ENCODE measurements at places on chromosomes 5 and 9.

DNA sequence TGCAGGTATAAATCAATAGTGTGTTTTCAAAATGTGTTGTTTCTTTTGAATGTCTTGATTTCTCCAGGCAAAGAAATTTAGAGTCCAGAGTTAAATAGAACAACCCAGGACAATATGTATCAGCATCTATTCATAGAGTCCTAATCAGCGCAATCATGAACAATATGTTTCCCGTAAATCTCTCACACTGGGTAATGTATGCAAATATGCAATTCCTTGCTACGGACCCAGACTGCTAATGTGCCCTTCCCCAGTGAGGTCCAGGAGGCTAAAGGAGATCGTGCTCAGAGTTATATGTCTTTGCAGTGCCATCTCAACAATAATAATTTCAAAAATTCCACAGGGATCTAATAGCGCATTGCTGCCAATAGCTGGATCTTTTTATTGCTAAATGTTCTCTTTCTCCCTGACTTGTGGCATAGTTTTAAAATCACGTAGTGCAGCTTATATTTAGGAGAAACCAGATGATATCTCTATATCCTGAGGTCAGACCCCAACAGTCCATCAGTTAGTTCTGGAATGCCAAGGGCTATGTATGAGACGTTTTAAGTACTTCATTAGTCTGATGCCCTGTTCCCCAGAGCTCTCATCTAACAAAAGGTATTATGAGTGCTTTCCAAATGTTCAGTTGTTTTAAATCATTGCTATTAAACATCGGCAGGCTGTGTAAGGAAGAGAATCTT lies 145.1 kb downstream of the MARCHF11 start:
- DNase-seq, result no peak

- DNase-seq, result no peak
Measured at GRCh38 chr5:141508440-141508797, 19.5 kb downstream of the PCDHGC5 start.

GRCh38 chr5:36698031-36698430 lies 91.6 kb downstream of the SLC1A3 start:
- DNase-seq, result no peak

DNA sequence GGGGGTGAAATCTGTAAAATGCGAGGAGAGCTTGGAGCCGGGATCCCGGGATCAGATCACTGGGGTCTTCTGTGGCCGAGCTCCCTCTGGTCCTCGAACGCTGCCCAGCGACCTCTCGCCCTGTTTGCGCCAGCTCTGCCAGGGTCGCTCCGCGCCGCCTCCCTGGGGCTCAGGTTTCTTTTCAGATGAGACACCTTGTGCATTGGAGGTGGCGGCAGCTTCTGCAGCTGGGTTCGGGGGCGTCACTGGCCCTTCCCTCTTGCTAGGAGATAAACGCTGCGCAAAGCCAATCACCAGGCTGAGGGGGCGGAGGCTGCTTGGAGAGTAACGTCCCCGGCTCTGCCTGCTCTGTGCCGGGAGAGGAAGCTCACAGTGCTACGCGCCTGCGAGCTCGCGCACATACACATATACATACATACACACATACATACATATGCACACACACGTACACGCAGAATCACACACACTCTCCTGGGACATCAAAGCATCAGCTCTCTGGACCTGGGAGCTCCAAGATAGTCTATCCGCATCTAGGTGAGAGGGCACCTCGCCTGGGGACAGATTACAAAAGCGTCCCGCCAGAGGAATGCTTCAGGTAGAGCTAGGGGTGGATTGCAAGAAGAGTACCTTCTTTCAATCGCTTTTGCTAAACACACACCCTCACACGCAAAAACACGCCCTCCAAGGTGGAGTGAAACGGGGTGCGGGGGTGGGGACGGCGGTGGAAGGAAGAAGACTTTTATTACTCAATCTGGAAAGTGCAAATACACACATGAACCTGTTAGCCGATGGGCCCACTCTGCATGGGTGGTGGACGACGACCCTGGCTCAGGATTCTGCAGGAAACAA lies at the start of gene ST8SIA4:
ST8SIA4 (minus strand) TSS at position 244 of the 849 bp plus-strand sequence. CDS start 327 bp downstream, outside the sequence.
- peak; percentile 81 for DNase-seq

DNA sequence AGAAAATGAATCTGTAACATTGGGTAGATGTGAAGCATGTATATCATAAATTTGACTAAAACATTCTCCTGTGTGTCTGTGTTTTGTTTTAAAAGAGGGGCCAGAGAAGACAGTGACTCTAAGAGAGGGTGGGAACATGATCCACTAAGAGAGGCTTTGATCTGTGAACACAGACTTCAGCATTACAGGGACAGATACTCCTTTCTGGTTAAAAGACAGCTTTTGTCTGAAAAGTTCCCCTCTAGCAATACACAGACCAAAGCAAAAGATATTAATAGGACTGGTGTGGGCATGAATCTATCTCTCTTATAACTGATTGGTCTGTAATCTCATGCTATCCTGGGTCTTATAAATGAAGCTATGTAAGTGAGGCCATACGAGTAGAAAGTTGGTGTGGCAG lies 150.9 kb downstream of the NUDT12 start:
- no peak for DNase-seq

DNA sequence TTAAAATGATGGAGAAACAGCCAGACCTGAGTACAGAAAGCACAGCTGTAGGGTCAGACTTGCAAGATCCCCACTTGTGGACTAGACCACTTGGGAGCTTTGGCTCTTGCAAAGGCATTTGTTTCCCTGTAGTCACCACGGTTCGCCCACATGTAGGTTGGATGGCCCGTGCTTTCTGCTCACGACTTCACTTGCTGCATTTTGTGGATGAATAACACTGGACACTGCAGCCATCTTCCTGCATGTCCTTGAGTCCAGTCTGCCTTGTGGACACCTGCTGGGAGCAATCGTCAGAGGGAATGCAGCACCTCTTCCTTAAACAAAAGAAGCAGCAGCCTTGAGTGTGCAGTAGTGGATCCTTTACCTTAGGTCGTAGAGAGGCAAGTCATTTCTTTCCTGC lies 372.9 kb upstream of the IRX2 start:
- no peak for DNase-seq

GRCh38 chr9:36086442-36086841 lies 49.7 kb downstream of the RECK start:
- no peak for DNase-seq

DNA sequence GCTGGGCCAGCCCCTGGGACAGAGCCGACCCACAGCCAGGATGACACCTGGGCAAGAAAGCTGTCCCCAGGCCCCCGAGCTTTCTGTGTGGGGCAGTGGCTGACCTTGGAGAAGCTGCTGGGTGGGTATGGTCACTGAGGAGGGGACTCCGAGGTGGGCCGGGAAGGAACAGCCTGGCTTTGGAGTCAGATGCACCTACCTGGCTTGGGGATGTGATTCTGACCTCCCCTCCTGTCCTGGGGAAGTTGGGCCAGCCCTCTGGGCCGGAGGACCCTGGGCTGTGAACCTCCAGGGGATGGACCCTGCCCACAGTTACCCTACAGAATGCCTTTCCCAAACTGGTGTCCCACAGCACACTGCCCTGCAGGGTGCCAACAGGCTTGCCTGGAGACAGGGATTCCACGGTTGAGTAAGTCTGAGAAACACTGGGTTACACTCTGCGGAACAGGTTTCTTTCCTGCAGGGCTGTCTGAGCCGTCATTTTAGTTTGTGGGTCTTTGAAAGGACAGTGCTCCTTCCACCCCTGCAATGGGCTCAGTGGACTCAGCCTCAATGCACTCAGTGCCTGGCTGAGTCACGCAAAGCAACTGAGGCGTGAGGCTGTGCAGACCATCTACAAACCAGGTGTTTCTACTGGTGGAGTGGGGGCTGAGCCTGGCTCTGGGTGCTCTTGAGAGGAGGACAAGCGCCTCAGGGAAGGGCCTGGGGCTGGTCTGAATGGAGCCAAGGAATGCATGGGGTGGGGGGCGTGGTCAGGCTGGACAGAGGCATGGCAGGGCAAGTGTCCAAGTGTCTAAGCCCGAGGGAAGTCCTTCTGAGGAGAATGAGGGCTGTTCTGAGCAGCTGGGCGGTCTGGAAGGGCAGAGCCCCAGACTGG lies 41.3 kb upstream of the PHYKPL start:
- no peak for DNase-seq

- DNase-seq, result no peak
Measured at GRCh38 chr5:140165101-140165922, 9.7 kb upstream of the CYSTM1 start.

GRCh38 chr5:41927604-41928003 lies 2.5 kb downstream of the FBXO4 start:
- no peak for DNase-seq

DNA sequence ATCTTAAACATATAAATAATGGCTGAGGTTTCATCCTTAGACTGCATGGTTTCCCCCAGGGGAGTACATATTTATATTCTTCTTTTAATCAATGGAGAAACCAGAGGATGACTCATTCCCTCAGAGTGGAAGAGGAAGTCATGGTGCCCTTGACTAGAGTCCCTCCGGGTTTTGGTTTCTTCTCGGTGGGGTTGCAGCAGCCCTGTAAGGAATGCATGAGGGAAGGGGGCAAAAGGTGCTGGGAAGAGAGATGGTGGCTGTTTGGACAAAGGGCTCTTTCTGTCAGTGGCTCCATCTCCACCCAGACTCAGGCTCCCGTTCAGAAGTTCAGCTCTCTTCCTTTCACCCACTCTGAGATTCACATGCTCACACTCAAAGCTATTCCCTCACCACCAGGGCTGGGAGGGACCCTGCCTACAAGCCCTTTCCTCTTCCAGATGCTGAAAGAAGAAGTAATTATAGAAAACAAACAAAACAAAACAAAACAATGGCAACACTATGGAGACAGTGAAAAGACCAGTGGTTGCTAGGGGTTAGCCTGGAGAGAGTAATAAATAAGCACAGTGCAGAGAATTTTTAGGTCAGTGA lies 129.8 kb upstream of the IL12B start:
- DNase-seq, result no peak

- peak; percentile 56 for DNase-seq
Measured at GRCh38 chr9:133115604-133116345, 5.3 kb downstream of the RALGDS start.

GRCh38 chr5:69049796-69050195 lies 44.0 kb upstream of the SLC30A5 start:
- DNase-seq, result no peak

DNA sequence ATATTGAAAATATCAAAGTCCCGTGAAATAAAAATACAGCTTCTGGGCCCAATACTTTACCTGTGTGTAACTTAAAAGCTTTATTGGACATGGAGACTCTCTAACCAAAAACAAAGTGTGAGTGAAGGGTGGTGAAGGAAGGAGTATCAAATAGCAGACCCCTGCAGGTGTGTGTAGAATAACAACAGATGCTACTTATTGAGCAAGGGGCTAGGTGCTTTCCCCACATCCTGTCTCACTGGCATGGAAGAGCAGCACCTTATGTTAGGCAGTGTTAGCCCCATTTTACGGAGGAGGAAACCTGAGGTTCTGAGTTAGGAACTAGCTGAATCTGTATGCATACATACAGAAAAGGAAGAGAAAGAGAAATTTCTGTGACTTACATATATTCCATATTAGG lies 21.8 kb downstream of the SLIT3 start:
- DNase-seq, result no peak

GRCh38 chr9:8241201-8241600 lies 441.6 kb upstream of the DMAC1 start:
- no peak for DNase-seq

DNA sequence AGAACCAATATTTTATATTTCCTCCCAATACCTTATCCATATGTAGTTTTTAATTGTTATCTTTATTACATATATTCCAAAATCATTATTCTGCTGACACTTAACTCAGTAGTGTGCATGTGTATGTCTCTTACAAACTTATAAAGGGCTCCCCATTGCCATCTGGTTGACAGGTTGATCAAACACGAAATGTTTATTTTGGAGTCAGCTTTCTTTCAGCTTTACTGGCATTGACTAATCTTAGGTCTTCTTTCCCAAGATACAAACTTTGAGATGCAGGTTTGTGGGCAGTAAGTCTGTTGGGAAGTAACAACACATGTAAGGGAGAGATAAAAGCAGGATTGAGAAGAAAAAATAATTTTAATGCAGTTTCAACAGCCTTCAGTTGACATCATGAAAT lies 716.0 kb upstream of the CHD1 start:
- DNase-seq, result no peak

DNA sequence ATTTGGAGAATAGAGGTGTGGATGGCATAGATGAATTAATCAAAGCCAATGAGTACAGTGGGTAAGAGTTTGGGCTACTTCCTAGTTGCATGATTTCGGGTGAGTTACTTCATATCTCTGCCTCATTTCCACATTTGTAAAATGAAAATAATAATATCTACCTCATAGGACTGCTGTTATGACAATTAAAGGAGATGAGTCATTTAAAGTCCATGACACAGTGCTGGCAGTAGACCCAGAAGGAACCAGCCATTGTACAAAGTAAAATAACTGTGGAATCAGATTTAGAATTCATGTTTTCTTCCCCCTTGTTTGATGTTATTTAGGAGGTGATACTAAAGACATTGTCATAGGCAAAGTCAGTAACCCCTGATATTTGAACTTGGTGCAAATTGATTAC lies 139.5 kb upstream of the SLC27A6 start:
- DNase-seq, result no peak

GRCh38 chr5:39131210-39132127 lies 57.3 kb upstream of the RICTOR start:
- DNase-seq, result no peak

- no peak for DNase-seq
Measured at GRCh38 chr9:115254287-115255180, 136.6 kb upstream of the TNC start.

DNA sequence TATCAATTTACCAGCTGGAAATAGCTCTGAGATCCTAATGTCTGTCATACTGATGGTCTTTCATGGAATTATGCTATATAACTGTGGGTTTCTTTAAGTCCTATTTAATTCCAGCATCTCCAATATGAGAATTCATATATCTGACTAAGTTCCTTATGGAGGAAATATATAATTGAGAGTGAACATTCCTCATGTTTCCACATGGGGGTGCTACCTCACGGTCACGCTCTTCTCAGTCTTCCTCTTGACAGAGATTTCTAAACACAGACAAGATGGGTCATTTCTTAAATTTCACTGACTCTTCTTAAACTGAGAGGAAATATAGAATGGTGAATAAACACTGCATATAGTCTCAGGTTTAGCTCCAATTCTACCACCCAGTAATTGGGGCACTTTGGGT lies 212.1 kb downstream of the SLF1 start:
- DNase-seq, result no peak

DNA sequence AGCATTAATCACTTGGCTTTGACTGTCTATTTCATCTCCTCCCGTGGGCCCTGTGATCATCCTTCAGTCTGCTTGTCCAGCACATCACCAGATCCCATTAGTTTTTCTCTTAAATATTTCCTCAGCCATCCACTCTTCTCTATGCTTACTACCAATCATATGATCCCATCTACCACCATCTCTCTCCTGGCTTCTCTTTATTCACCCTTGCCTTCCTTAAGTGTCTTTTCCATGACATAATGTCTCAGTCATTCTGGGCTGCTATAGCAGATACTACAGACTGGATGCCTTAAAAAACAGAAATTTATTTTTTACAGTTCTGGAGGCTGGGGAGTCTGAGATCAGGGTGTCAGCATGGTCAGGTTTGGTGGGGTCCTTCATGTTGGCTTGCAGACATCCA lies 208.4 kb upstream of the PPP1R2B start:
- no peak for DNase-seq

- DNase-seq, result no peak
Measured at GRCh38 chr9:17052626-17053025, 82.2 kb upstream of the CNTLN start.
